Jurkat, Clone E6-1 (cell line): ENCODE measurements at places on chromosomes 3 and 15.

DNA sequence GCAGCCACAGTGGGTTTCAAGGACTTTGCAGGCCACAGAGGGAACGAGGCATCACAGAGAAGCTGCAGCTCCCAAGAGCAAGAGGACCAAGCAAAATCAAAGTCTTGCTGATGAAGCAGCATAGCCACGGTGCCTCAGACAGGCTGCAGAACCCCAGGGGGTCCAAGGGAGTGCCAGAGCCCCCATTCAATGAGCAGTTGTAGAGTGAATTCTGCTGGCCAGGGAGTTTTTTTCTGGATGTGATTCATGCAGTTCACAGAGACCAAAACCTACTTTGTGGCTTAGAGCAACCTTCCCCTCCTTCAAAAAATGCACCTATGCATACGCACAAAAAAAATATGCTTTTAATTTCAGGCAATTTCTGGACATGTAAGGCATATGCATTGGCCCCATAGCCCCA lies 409.0 kb downstream of the VPS13C start:
- DNase-seq = no peak

GRCh38 chr3:12870942-12871341 lies 29.6 kb upstream of the RPL32 start:
- no peak for DNase-seq

GRCh38 chr15:81163961-81164800 lies 30.1 kb downstream of the CFAP161 start:
- peak; percentile 49 for DNase-seq

DNA sequence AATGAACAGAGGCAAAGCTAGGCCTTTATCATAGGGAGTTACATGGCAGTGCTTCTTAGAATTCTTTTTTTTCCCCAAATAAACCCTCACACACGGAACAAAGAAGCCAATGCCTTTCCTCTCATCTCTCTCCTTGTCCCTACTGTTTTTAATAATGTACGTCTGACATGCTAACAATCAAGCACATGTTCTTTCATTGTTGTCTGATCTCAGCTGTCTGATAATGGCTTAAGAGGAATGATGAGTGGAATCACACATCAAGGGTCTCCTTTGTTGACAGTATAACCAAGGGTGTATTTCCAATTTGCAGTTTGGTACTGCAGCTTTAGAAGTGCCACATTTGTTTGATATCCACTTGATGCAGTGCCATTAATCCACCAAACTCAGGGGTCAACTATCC lies 34.8 kb upstream of the EPHA3 start:
- no peak for DNase-seq

GRCh38 chr15:90482124-90483011 lies 47.4 kb upstream of the CRTC3 start:
- DNase-seq = peak; percentile 57

DNA sequence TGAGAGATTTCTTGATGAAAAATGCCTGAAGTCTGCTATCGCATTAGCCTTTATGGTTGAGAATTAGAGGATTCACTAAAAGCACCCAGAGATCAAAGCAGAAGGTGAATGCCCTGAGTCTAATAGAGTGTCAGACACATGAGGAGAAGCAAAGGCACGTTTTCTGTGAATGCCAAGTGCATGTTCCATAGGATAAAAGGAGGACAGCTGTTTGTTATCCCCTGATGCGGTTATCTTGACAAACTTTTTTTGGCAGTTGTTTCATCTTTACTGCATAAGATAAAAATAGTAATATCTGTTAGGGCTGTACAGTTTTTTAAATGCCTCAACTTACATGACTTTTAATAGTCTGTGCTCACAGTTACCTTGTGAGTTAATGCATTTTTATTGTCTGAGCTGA lies 65.3 kb upstream of the CD96 start:
- no peak for DNase-seq

DNA sequence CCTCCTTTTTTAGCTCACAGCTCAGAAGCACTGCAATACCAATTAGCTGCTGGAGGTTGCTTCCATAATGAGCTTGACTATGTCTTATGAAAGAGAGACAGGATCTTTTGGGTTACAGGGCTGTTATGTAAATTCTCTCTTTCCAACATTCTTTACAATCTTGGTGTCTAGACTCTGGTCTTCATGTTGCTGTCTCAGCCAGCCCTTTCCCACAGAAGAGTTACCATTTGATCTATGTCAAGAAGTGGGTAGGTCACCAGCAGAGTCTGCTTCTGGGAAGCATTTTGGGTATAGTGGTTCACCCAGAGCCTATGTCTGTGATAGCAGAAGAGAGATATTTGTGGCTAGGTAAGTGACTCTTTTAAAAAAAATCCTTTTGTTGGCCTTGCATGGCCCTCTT lies 234.5 kb downstream of the SATB1 start:
- DNase-seq = no peak

DNA sequence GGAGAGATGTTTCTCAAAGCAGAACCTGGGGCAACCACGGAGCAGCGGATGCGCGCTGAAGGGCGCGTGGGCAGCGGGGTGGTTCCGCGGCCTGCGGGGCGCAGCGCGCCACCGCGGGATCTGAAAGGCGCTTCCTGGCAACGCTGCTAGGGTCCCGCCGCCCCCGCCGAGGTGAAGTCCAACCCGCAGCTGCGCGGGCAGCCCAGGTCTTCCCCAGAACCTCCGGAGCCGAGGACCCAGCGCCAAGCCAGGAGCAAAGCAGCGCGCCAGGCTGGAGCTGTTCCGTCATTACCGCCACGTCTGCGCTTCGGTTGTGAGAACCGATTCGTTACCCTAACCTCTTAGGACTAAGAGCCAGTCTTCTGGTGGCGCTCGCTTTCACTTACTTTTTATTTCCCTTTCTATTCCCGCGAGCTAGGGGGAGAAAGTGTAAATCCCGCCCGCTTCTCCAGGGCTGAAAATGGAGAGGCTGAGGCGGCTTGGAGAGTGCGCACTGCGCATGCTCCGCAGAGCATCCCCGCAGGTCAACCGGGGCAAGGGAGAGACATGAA lies 3.2 kb upstream of the GABRG3 start:
- DNase-seq = no peak

- DNase-seq = no peak
Measured at GRCh38 chr3:21237638-21238037, 513.4 kb downstream of the ZNF385D start.

DNA sequence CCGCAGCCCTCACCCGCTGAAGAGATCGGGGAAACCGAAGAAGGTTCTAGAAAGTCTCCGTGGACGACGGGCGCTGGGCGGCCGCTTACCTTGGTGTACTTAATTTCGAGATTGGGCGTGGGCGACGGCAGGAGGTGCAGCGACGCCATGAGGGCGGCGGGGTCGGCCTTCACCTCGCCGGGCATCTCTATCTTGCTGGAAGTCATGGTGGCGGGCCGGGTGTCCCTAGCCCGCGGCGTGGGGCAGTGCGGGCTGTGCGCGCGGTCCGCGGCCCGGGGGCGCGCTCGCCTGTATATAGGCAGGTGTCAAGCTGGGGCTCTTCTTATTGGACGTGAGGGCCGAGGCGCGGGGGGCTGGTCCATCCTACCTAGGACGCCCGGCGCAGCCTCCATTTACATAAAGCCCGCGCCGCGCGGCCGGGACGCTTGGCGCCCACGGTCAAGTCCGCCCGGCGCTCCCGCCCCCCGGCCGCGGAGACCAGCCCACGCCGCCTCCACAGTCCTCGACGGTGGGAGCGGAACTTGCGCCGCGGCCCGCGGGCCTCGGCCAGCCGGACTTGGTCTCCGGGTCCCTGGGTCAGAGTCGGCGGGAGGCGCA lies at the start of gene ALDH1A2:
TSS of gene ALDH1A2 (minus strand) at position 267 of the 597 bp plus-strand sequence. CDS start at position 206, 61 bp downstream.
- no peak for DNase-seq

DNA sequence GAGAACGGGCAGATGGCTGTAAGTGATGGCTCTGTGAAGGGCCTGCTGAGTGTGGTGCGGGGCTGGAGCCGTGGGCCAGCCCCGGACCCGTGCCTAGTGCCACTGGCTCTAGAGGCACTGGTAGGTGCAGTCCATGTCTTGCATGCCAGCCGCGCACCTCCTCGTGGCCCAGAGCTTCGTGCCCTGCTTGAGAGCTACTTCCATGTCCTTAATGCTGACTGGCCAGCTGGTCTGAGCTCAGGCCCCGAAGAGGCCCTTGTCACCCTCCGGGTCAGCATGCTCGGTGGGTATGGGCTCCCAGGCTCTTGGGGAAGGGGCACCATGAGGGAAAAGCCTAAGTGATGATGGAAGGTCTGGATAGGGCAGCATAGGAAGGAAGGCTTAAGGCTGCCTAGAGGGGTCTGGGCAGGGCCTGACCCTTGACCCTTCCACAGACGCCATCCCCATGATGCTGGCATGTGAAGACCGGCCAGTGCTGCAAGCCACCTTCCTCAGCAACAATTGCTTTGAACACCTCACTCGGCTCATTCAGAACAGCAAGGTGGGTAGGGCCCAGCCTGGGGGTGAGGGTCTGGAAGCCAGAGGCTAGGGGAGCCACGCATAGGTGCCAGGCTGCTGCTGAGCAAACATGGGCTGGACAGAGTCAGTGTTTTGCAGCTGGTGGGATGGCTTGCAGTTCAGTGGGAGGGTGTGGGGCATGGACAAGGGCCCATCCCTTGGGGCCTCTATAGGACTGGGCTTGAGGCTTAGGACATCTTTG lies 12.1 kb downstream of the NBEAL2 start:
- DNase-seq = no peak

DNA sequence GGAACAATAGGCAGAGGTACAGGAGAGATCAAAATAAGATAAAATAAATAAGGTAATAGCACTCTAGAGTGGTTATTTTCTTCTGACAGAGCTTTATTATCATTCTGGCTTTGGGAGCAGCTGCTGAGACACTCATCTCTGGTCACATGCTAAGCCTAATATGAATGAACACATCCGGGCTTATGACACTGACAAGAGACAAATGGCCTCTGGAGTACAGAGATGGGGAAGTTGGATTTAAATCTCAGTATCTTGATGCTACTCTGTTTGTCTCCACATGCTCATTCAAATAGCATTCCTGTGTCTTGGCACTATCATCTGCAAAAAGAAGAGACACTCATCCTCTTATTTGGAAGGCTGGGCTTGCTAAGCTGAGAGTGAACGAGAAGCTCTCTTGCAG lies 55.6 kb downstream of the TMEM45A start:
- DNase-seq = no peak

- no peak for DNase-seq
Measured at GRCh38 chr3:137641879-137642704, 122.0 kb upstream of the SOX14 start.
